ENCODE measurements at places on chromosomes 11 and 22.

DNA sequence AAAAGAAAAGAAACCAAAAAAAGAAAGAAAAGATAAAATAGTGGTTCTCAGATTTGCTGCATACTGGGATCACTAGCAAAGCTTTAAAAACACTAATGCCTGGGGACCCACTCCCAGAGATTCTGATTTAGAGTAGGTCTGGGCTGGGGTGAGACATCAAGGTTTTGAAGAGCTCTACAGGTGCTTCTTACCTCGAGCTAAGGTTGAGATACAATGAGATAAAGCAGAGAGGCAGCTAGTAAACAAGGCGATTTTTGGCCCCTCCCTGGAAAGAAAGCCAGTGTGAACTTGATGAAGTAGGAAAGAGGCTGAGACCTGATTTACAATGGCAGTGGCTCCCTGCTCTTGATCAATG is 327.6 kb upstream of the CCDC90B start:
- no peak for DNase-seq

- no peak for DNase-seq
These were observed 7.9 kb downstream of the ADORA2A start for GRCh38 chr22:24435323-24435645.

- no peak for DNase-seq
These were observed 72.9 kb downstream of the DSCAML1 start for GRCh38 chr11:117724104-117724503.

GRCh38 chr11:67289226-67289650 is at the start of gene ANKRD13D:
ANKRD13D (plus strand) TSS chr11:67289303; CDS start chr11:67289461, 158 bp downstream.
- DNase-seq: no peak

DNA sequence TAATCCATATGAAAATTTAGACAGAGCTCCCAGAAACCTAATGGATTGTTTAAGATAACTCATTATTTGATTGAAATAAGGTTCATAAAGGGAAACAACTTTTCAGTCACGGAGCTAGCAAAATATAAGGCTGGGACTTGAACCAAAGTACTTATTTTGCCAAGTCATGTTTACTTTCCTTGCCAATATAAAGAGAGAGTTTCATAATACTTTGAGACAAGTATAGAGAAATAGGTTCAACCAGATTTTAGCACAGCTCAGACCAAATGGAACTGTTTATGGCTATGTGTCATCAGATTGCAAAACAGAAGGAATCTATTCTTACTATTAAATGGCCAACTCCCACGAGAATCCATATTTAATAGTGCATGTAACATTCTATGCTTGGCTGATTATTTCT is 1517.5 kb upstream of the TENM4 start:
- no peak for DNase-seq

GRCh38 chr11:77020734-77021133 is 13.5 kb upstream of the B3GNT6 start:
- no peak for DNase-seq

GRCh38 chr11:3135481-3136440 is 29.3 kb downstream of the OSBPL5 start:
- no peak for DNase-seq

GRCh38 chr22:38110863-38111852 is 674 bp upstream of the BAIAP2L2 start:
- DNase-seq: no peak

DNA sequence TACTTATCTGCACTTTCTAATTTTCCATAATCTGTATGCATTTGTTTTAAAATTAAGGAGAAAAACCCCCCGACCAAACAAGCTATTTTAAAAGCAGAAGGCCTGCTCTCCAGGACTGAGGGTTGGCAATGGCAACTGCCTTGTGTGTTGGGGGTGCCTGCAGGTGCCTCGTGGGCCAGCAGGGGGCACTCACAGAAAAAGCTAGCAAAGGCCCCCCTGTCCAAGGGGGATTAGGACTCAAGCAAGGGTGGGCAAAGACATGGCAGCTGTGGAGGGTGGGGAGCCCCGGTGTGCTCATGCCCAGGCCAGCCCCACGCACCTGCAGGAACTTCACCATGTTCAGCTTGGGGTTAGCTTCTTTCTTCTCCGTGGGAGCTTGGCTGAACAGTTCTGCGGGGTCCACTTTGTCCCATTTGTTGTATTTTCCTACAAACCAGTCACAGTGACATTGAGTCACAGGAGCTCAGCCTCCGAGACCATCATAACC is 10.3 kb downstream of the TOP3B start:
- peak; percentile 14 for DNase-seq

DNA sequence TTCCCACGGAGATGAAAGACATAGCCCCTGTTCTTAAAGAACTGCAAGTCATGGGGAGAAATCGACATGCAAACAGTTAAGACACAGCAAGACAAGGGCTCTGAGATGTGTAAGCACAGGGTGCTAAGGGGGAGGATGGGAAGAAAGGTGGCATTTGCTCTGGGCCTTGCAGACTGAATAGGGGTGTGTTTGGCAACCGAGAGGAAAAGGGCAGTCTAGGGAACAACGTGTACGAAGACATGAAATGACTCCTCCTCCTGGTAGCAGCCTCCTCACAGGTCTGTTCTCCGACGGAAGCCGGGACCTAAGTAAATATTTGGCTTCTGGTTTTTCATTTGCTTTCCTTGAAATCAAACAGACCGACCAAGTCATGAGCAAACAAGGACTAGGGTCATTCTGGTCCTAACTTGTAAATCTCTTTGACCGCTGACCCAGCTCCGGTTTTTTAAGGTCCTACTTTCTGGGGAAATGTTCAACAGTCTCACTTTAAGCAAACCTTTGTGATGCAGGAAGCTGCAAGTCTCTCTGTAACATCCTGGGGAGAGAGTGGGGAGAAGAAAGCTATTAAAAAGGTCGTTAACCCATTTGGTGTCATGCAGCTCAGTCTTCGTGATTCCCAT is 19.7 kb downstream of the NNMT start:
- DNase-seq: no peak

GRCh38 chr22:36781656-36782627 is 6.0 kb upstream of the IFT27 start:
- peak; percentile 94 for DNase-seq

DNA sequence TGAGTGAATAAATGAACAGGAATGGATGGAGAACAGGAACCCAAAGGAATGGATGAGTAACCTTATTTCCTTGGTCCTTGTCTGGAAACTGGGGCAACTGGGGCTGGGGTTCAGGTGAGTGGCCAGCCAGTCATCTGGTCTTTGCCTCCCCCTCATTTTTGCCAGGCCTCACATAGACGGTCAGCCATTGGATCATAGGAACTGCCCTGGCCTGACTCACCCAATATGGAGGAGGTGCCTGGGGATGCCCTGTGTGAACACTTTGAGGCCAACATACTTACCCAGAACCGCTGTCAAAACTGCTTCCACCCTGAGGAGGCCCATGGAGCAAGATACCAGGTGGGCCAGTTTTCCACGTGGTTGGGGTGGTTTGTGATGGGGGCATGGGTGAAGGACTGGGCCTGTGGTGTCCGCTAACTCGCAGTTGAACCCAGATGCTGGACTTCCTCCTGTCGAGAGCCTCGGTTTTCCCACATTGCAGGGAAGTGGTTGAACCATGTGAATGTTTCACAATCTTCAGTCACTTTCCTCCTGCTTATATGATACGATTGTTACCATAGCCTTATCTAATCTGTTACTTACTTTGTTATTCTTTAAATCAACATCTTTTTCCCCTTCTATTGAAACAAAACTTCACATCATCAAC is 4.4 kb downstream of the TRIOBP start:
- no peak for DNase-seq

DNA sequence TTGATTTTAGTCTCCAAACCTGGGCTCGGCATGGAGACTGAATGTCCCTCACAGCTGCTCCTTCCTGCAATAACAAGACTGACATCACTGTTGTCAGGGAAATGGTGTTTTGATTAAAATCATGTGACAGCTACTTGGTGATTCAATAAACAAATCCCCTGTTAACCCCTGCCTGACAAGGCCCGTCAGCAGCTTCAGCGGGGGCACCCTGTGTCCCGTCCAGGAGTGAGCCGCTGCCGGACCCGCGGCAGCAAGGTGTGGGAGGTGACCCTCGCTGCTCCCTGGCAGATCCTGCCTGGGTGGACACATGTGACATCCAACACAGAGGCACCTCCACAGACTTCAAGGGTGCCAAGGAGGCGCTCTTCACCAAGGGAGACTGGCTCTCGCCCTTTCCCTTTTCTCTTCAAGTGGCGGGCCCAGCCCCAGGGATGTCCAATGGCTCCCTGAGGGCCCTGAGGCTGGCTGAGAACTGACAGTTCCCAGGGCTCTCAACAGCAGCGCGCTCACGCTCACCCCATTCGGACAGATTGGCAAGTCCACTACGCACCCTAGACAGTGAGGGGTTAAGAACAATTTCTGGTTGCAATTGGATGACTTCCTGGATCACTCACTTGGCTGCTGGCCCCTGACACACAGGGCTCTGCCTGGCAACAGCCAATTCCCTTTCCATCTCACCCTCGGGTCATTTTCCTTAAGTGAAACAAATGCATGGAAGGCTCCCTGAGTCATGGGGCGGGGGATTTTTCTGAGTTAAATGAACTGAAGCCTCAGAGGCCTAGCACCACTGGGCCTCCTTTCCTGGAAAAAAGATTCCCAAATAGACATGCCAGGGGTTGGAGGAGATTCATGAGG is 30.7 kb downstream of the PPP2R1B start:
- DNase-seq: peak; percentile 97

- DNase-seq: no peak
These were observed 58.1 kb downstream of the LRP5 start for GRCh38 chr11:68370211-68371111.

- DNase-seq: peak; percentile 62
These were observed at the start of gene PRSS23 for GRCh38 chr11:86800076-86800959. PRSS23 (plus strand) TSS chr11:86800542; CDS start chr11:86807644, 7,102 bp downstream.

GRCh38 chr22:35733791-35734516 is 16.3 kb downstream of the APOL5 start:
- no peak for DNase-seq

DNA sequence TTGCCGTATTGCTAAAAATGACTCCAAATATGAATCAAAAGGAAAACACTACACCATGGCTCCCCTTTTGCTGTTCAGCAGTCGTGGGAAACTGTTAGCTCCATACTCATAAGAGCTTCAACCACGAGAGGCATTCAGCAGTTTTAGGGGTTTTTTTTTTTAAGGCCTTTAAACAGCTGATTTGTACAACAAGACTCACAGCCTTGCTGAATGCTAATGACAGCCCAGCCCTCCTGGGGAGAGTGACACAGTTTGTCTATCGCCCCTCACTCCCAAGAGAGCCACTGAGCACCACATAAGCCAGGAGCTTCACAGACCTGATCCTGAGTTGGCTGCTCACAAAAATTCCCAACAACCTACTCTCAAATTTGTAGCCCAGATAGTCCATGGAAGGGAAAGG is 32.4 kb downstream of the GALNT18 start:
- no peak for DNase-seq

GRCh38 chr11:32081129-32081641 is 9.7 kb upstream of the RCN1 start:
- DNase-seq: peak; percentile 93

- peak; percentile 46 for DNase-seq
These were observed 7.3 kb downstream of the USP47 start for GRCh38 chr11:11848891-11849746.

DNA sequence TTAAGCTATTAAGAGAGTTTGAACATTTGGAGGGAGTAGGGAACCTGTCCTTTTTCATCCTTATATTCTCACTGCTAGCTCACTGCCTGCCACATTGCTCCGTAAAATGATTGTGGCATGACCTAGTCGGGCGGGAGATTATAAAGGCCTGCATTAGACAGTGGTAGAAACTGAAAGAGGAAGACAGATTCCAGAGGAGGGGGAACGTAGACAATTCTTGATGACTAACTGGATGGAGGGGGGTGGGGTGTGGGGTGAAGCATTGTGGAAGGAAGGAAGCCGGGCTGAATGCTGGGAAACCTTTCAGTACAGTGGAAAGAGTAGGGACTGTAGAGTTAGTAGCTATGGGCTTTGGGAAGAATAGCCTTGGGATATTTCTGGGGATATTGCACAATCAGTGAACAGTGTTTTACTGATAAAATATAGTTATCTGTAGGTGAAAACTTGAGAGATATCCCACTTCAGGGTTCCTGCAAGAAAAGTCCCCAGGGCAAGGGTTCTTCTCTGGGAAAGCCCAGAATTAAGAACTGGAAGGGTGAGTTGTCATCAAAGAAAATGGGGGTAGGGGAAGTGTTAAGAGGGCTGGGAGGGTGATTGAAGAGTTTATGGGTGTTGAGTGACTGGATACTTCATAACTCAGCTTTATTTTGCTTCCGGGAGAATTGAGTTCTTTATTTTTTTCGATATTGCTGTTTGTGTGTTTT is 2.1 kb downstream of the MED15 start:
- peak; percentile 90 for DNase-seq

- DNase-seq: no peak
These were observed 784.4 kb downstream of the NTM start for GRCh38 chr11:132154781-132155180.

DNA sequence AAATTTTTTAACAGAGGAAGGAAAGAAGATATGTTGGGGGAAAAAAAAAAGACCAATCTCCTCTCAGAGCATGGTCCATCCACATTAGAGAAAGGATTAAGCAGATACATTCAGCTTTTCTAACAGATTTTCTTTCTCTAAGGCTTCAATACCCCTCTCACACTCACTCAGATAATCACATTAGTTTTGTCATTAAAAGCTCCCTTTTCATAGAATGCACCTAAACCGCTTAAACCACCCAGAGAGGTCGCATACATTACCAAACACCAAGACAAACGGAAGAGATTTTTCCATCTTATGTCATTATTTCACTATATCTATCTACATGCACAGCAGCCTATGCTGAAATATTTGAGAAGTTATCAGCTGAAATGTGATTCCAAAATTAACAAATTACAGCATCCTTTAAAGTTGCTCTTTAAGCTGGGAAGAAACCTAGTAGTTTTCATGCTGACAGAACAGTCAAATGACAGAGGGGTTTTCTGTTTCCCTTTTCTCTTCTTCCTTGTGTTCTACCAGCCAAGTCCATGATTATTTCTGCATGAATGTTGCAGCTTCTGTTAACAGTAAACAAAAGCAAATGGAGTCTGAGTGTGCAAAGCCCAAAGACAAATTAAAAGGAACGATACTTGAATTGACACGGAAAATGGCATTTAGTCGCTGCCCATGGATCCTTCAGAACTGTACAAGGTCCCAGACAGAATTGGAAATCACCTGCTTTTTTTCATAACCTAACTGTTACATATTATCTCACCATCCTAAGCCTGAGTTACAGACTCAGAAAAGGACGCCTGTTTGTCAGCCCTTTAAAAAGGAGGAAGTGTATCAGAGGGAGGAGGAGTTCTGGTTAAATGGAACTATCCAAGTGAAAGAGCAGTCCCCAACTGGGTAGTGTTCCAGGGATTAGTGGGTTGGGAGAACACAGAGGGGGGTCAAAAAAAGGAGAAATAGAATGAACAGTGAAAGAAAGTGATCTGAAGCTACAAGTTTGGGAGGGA is 54.6 kb downstream of the PRCP start:
- no peak for DNase-seq

DNA sequence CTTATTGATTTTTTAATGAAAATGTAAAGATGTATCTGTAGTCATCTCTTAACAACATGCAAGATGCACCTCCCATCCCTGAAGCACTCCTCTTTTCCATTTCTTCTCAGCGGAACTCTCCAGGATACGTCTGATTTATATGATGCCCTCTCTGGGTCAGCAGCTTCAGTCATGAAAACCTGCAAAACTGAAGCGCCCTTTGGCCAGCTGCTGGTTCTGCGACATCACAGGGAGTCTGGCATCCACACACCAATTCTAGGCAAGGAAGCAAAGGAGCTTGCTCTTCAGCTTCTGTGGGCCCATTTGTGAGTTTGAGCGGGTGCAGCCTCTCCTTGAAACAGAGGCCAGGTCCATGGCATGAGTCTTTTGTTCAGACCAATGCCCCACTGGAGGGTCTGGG is 1253.3 kb downstream of the TBC1D22A start:
- DNase-seq: no peak

GRCh38 chr11:86740628-86741483 is 59.5 kb upstream of the PRSS23 start:
- peak; percentile 97 for DNase-seq
